ENCODE measurements at places on chromosomes 12 and 14.

DNA sequence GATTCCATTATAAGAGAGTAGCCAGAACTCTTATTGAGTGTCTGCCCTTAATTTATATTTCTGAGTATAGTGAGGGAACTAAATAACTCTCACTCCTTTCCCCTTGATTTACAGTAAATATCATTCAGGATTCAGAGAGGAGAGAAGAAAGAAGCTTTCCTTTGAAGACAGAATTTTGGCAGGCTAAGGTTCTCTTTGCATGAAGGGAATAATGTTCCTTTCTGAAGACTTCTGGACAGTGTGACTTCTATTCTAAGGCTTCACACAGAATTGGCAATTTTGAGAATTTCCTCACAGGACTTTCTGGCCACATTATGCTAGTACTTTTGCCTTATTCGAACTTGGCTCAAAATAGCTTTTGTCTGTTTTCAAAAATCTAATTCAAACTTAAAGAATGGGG lies 352.2 kb upstream of the FBXO33 start:
- DNase-seq = no peak

DNA sequence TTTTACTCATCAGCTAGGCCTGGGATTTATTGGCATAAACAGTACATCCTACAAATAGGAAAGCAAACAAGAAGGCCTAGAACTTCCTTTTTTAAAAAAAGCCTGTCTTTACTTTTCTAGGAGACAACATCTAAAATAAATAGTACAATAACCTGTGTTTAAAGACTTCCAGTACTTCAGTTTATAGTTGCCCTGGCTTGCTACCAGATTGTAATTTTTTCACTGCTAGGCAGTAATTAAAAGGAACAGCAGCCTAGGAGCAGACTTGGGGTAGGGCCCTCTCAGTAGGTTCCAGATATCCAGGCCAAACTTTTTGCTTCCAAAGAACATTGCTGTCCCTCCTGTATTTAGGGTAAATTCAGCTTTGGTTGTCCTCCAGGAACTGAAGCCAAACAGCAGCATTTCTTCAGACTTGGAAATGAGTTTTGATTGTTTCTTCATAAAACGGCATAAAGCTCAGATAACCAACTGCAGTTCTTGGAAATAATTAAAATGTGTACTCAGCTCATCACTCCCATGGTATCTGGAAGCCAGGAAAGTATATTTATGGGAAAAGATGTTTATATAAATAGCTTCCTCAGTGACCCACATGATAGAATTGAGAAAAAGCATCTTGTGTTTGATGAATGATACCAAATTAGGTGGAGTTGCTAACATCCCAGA lies 61.7 kb downstream of the PPP1R36 start:
- no peak for DNase-seq

DNA sequence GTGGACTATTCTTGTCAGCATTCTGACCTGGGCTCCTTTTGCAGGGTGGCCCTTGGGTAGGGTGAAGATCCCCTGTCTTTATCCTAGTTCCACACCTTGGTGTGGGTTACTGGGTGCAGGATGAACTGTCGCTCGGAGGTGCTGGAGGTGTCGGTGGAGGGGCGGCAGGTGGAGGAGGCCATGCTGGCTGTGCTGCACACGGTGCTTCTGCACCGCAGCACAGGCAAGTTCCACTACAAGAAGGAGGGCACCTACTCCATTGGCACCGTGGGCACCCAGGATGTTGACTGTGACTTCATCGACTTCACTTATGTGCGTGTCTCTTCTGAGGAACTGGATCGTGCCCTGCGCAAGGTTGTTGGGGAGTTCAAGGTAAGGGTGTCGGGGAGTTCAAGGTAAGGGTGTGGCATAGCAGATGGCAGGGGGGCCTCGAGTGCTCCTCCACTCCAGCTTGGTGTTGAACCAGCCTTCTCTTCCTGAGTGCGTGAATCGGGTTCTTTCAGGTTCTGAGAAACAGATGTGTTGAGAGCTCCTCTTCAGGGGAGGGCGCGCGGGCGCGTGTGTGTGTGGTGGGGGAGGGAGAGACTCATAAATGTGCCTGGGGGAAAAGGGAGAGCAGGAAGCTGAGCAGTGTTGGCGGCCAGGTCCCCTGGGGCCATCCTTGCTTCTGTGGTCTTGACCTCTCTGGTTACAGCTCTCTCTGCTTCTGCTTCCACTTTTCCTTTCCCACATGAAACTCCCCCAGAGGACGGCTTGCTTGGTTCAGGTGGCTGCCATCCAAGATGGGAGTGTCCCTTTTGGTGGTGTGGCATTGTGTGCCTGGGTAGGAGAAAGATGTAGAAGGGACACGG lies 4.0 kb downstream of the ATG101 start:
- DNase-seq = no peak

DNA sequence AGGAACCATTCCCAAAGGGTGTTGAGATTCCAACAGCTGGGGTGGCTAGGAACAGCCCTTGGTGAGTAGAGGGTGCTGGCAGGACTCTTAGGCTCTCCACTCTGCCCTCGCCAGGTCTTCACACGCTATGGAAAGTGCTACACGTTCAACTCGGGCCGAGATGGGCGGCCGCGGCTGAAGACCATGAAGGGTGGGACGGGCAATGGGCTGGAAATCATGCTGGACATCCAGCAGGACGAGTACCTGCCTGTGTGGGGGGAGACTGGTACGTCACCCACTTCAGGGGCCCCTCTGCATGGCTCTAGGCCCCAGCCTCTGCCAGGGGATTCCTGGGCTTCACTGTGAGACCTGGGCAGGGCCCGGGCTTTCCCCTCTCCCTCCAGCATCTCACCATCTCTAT lies 8.0 kb upstream of the SMARCD1 start:
- no peak for DNase-seq

DNA sequence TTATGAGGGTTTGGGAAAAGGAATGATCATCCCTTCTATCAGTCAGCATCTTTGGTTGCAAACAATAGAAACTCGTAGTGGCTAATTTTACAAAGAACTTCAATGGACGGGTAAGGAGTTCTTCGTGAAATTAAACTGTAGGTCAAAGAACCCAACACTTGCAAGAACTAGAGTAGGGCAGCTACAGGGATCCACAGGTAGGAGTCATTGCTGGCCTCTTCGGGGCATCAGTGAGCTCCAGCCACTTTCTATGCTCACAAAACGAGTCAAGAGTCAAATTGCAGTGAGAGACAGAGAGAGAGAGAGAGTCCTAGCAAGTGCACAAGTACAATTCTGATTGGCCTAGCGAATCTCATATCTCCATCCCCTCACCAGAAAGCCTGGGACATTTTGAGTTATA lies 29.9 kb upstream of the OTX2 start:
- DNase-seq = no peak

- DNase-seq = no peak
Measured at GRCh38 chr12:112710414-112710813, 81.1 kb upstream of the RPH3A start.

- DNase-seq = no peak
Measured at GRCh38 chr12:95940514-95940913, 1.9 kb downstream of the CCDC38 start.

DNA sequence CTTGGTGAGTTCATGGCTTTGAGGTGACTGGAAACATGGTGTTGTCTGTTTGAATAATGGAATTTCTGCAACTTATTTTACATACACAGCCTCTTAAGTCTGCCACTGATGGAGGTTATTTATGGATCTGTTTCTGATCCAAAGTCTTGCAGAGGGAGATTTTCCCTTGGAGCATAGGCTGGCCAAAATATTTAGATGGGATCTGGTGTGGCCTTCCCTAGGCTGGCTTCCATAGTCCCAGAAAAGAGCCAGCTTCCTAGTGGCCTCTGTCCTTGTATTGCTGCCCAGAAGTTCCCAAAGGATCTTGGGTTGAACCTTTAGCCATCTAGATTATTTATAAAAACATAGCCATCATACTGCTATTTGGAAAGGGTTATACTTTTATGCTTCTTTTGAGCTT lies 491.1 kb upstream of the RGS6 start:
- no peak for DNase-seq

- DNase-seq = no peak
Measured at GRCh38 chr14:23663127-23663526, 27.0 kb downstream of the DHRS2 start.

- no peak for DNase-seq
Measured at GRCh38 chr12:6896846-6897435, 7.7 kb upstream of the LRRC23 start.

- DNase-seq = no peak
Measured at GRCh38 chr12:107748472-107748871, 12.5 kb downstream of the PRDM4 start.

DNA sequence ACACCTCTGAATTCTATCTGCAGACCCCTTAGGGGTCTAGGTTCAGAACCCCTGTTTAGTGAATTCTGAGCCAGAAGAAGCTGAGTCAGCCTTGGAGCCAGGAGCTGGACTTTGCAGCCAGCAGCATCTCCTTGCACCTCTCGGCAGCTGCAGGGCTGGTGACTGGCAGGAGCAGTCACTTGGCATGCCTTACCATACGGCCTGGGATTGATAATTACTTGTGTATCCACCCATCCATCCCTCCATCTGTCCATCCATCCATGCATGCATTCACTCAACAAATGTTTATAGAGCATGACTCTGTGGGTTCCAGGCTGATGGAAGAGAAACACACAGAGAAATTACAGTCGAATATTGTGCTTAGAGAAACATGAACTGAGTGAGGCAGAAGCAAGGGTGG lies 67.5 kb upstream of the PRIMA1 start:
- DNase-seq = no peak

- DNase-seq = no peak
Measured at GRCh38 chr14:44782775-44783238, 178.9 kb downstream of the KLHL28 start.

DNA sequence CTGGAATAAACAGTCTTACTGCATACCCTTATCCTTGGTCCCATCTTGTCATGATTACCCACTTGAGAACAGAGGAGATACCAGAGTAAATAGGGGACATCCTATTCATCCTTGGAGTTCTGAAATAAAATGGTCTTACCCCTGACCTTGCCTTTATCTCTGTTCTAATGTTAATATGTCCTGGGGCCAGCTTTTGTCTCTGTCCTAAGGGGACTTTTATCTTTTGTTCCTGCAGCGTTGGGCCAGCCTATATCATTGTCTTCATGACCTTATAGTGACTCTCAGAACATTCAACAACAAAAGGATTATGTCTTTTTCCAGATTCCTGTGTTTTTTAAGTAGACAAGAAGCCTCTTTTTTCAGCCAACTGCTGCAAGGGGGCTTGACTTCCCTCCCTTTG lies 1057.5 kb downstream of the LRFN5 start:
- DNase-seq = no peak

GRCh38 chr14:100898935-100899883 lies 4.3 kb downstream of the RTL1 start:
- DNase-seq = no peak

DNA sequence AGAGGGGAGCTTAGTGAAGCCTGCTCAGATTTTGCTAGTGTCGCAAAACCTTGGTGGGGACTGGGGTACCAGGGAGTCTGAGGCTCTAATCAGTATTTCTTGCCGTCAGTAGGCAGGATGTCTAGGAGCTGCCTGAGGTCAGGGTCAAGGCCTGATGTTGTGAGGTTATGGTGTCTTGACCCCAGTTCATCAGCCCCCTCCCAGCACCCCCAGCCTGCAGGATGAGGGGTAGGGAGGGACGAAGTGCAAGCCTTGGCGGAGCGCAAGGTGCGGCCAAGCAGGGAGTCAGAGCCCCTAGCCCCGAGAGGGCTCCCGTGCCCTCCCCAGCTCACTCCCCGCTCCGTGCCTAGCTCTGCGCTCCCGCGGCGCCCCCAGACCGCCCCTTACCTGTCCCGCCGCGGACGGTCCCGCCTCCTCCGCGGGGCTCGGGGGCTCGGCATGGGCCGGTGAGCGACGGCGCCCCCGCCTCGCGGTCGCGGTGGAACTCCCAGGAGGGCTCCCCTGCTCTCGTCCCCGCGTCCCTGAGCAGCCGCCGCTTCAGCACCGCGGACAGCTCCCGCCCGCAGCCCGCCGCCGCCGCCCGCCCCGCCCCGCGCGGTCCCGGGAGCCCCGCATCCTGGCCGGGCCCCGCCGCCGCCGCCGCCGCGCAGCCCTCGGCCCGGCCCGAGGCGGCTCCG lies 347 bp downstream of the SYNDIG1L start:
- no peak for DNase-seq

- no peak for DNase-seq
Measured at GRCh38 chr12:39125566-39125965, 220.2 kb upstream of the CPNE8 start.

- no peak for DNase-seq
Measured at GRCh38 chr12:14258575-14258940, 106.9 kb upstream of the ATF7IP start.

DNA sequence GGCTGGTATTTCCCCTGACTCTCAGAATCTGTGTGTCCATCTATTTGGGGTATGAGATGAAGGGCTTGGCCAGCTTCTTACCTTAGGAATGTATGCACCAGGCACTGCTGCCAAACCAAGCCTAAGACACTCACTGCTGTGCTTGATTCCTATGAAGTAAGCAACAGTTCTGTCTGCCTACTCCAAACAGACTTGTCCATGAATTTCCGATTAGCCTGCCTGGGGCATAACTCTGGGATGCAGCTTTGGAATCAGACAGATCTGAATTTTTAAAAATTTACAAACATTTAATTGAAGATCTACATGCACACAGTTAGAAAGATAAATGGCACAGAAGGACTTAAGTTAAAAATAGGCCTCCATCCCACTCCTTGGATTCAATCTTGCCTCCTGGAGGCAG lies 59.5 kb upstream of the JDP2 start:
- DNase-seq = no peak

- DNase-seq = no peak
Measured at GRCh38 chr14:24307575-24308341, at the start of gene CIDEB. TSS of gene CIDEB (minus strand) at chr14:24307977. CDS start at chr14:24307858, 119 bp downstream.

DNA sequence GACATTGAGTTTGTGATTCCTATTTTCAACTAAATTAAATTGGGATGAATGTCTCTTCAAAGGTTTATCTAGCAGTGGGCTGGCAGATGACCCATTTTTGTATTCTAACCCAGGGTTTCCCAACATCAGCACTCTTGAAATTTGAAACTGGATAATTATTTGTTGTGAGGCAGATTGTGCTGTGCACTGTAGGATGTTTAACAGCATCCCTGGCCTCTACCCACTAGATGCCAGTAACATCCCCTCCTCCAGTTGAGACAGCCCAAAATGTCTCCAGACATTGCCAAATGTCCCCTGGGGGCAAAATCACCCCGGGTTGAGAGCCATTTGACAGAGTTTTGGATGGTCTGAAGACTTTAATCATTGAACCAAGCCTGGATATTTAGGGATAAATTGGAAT lies 11.1 kb downstream of the DAAM1 start:
- DNase-seq = no peak

GRCh38 chr12:41250748-41251147 lies 62.6 kb downstream of the PDZRN4 start:
- DNase-seq = no peak

GRCh38 chr12:102356690-102357089 lies 123.7 kb downstream of the IGF1 start:
- no peak for DNase-seq

DNA sequence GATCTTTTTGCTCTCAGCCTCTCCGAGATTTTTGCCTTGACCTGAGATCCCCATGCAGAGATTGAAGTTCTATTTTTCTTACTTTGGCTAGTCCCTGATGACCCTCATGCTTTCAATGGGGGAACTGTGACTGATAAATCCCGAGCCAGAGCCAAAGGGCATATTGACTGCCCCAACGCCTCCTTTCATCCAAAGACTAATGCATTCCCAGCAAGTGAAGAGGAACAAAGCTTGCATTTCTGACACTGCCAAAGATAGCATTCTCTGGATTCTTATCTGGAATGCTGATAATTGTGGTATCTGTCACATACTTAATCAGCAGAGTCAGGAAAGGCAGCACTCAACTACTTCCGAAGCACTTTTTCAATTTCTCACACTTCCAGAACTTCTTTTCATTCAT lies 152.3 kb upstream of the EGLN3 start:
- no peak for DNase-seq

Data from activated CD8-positive, alpha-beta memory T cell treated with anti-CD3 and anti-CD28 coated beads for 4 hours (primary cell).